ENCODE measurements at places on chromosomes 12 and 14.

DNA sequence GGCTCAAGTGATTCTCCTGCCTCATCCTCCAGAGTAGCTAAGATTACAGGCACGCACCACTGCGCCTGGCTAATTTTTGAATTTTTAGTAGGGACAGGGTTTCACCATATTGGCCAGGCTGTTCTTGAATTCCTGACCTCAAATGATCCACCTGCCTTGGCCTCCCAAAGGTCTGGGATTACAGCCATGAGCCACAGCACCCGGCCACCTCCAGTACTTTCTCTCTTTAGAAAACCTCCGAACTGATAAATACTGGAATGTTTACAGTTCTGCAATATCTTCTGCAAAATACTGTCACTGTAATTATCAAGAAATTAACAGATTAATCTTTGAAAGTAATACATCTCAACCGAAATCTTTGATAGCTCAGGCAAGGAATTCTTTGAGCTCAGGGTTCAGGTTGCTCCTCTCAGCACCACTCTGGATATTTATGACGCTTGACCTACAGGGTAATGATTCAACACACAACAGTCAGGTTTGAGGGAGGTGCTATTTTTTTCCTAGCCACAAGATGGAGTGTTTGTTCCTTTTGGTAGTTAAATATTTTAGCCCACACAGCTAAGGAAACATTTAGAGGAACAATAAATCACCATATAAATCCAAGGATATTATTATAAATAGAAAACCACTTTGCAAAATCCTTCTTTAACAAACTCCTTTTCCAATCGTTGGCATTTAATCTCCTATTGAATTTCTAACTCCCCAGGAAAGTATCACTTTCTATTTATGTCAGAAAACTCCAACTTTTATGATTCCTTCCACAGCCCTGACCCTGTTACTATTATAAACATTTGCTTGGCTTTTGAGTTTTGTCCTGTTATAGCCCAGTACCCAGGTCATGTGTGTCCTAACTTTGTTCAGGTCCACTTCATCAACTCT lies 48.6 kb upstream of the GTF2A1 start:
- peak; percentile 82 for DNase-seq

DNA sequence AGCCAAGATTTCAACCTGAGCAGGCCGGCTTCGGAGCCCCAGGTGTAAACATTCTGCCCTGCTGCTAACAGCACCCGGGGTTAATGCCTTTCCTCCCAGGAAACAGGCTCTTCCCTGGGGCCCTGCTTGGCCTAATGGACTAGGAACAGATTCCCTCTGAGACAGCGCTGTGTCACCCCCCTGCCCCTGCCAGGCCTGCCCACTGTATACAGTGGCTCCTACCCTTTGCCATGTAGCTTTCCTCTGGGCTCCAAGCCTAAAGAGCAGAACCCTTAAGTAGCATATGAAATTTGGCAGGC lies 28.3 kb upstream of the BCDIN3D start:
- no peak for DNase-seq

DNA sequence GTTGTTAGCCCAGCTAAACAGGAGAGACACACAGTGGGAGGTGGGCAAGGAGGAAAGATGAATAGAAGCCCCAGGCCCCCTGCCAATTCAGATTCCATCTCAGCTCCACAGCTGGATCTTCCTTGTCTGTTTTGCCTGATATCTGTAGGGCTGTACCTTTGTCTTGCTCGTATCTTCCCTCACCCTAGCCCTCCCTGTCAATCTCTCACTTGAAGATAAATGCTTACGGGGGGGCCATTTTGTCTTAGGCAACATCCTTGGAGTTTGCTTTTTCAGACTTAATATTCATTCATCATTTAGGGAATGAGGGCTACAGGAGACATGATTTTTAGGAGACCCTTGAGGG lies 2.4 kb downstream of the KIF5A start:
- DNase-seq = no peak

DNA sequence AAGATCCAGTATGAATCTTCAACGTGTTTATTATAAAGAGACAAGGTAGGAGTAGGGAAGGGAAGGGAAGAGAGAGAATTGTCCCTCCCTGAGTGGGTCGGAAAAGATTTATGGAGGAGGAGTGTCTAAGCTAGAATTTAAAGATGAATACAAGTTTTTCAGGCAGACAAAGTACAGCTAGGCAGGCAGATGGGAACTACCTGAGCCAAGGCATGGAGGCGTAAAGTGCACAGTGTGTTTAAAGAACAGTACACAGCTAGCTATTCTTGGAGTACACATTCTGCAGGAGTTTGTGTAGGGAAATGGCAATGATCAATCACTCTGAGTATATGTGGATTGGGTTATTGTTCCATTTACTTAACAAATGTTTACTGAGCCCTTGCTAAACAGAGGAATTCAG lies 20.1 kb downstream of the PLEKHG7 start:
- DNase-seq = no peak

GRCh38 chr14:35551081-35551480 lies 17.1 kb downstream of the INSM2 start:
- DNase-seq = no peak

- DNase-seq = no peak
Observed at GRCh38 chr14:54346257-54346656, 50.5 kb upstream of the CDKN3 start.

DNA sequence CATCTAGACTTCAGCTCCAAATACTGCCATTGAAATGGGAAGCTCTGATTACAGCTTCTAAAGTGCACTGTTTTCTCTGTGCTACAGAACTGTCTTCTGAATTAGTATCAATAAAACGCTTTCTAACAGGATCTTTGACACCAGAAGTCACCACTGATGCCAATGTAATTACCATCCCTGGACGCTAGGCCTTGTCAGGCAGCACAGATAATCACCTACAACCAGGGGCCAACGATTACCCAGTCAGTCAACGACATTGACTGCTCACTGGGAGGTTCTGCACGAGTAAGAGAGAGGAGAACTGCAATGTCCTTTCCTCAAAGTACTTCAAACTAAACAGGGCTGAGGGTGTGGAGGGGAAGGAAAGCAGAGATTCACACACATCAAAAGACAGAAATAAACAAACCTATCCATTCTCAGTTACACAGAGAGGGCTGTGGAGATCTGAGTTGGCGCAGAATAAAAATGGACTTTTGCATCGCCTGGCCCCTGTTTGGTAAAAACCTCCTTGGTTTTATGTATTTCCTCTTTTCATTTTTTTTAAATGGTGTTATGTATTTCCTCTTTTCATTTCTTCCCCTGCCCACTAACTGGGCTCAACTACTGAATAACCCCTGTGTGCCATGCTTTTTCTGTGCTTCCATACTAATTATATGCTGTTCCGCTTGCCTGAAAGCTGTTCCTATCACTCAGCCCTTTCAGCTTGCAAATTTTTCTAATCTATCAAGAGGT lies 492.2 kb downstream of the APAF1 start:
- DNase-seq = peak; percentile 8

- DNase-seq = no peak
Observed at GRCh38 chr14:37791384-37792036, 196.1 kb downstream of the TTC6 start.

DNA sequence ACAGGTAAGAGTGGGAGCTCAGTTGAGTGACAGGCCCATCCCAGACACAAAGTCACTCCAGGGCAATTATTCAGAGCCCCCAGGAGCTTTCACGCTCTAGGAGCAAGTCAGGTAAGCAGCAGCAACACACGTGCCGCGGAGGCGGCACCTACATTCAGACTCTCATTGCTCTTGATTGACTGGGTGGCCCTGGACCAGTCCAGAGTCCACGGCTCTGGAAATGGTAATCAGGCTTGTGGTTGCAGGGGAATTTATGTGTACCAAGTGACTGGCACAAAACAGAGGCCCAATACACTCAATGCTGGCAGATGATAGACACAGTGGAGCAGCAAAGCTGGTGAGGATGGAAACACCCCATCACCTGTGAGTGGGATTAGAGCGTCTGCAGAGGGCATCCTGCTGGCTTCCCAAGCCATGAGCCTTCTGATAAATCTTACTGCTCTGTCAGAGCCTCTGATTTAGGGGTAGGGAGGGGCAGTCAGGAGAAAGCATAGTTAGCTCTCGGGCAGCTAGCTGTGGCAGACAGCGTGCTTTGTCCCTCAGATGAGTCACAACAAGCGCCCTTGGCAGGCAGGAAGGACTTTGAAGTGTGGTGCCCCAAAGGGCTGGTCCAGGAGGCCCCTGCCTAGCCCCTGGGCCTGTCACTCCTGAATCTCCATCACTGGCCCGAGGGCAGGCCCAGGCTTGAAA lies 344.7 kb downstream of the CACNA1C start:
- peak; percentile 1 for DNase-seq

- DNase-seq = no peak
Observed at GRCh38 chr14:69992564-69992963, 113.3 kb downstream of the SMOC1 start.

DNA sequence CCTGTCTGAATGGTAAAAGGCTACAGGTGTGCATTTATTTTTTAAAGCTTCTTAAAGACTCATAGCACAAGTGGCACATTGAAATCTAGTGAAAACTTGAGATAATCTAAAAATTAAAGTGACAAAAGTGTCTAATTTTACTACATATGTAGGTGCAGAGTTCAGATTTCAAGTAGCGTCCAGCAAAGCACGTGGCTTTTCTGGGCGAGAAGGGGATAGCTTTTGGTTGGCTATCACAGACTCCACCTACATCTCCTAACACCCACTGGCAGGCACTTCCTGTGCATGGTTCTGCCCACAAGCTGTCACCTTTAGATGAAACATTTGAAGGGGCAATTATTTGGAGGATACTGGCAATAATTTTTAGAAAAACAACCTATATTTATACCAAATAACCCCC lies 1.9 kb upstream of the PITPNM2 start:
- DNase-seq = no peak

- no peak for DNase-seq
Observed at GRCh38 chr12:28059668-28060067, 87.1 kb upstream of the PTHLH start.

GRCh38 chr12:7892186-7892980 lies 19.7 kb upstream of the SLC2A14 start:
- DNase-seq = no peak

DNA sequence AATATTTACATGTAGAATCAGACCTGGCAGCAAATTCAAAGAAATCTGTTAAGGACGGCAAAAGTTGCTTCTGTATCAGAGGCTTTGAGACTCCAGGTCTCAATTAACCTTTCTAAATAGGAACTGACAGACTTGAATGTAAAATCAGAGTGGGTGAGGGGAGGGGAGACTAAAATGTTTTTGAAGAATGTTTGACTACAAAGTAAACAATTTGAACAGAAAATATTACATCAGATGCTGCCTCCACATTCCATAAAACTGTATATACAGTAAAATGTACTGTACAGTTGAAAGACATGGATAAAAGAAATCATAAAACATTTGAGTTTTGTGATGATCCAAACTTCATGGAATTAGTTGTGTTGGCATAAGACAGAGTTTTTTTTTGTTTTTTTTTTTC lies 49.5 kb upstream of the POC1B start:
- DNase-seq = no peak

- DNase-seq = no peak
Observed at GRCh38 chr14:81555051-81555450, 21.4 kb upstream of the SEL1L start.
